Right atrium auricular region (tissue), 2 donors: ENCODE measurements at places on chromosomes 2 and 18. TPM values are rescaled to one million over a fixed set of nuclear protein-coding genes. Genes with fewer than 3 reads are reported as not detected.

Gene TUBA3E
- total RNA-seq, result 9.5 TPM

- H3K4me1 ChIP-seq, result no peaks in the 10 kb centered on the region
- no peak for DNase-seq
- no peaks in the 10 kb centered on the region for H3K27me3 ChIP-seq
- no peaks in the 10 kb centered on the region for H3K36me3 ChIP-seq
- H3K4me3 ChIP-seq, result no peak overlapping the region
Measured at GRCh38 chr2:162063281-162063680, 10.7 kb downstream of the DPP4 start.

DNA sequence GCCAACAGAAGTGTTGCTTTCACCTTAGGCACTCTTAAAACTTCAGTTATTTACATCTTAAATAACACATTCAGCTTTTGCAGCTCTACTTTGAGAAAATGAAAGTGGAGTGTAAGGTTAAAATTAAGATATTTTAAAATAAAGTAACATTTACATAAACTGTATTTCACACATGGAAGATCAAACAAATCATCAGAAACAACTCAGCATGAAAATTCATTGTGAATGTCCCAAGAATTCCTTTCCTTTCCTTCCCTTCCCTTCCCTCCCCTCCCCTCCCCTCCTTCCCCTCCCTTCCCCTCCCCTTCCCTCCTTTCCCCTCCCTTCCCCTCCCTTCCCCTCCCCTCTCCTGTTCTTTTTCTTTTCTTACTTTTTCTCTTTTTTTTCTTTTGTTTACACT lies 238.0 kb upstream of the DOK6 start:
- peaks cover 4% of the 10 kb centered on the region for H3K4me1 ChIP-seq
- no peak overlapping the region for H3K27ac ChIP-seq
- H3K27me3 ChIP-seq, result no peaks in the 10 kb centered on the region
- H3K4me3 ChIP-seq, result no peak overlapping the region
- DNase-seq, result no peak

DNA sequence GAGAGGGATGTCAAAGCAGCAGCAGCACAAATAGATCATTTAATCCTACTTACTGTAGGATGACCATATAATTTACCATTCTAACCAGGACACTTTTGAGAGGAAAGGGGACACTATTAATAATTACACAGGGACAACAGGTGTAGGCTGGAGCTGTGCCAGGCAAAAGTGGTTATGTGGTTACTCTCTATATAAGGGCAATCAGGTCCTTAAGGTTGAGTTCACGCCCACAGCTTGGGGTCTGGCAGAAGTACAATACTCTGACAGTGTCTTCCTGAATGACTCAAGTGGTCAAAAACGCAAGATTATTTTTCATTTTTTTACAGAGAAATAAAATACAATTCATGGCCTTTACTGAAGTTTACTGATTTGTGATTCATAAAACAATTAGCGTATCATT lies 2.8 kb downstream of the PREPL start:
- H3K27me3 ChIP-seq, result no peaks in the 10 kb centered on the region
- H3K36me3 ChIP-seq, result no peaks in the 10 kb centered on the region
- peaks cover 39% of the 10 kb centered on the region for H3K4me1 ChIP-seq
- peak overlapping the region; percentile 41 for H3K27ac ChIP-seq
- DNase-seq, result no peak
- no peak overlapping the region for H3K4me3 ChIP-seq

GRCh38 chr2:83900862-83901261 lies 558.2 kb downstream of the SUCLG1 start:
- no peaks in the 10 kb centered on the region for H3K36me3 ChIP-seq
- no peak overlapping the region for H3K4me3 ChIP-seq
- DNase-seq, result no peak
- H3K4me1 ChIP-seq, result no peaks in the 10 kb centered on the region
- H3K27me3 ChIP-seq, result no peaks in the 10 kb centered on the region

GRCh38 chr18:59961070-59961469 lies 61.3 kb downstream of the PMAIP1 start:
- H3K4me1 ChIP-seq, result no peaks in the 10 kb centered on the region
- no peak overlapping the region for H3K27ac ChIP-seq
- no peak for DNase-seq
- H3K4me3 ChIP-seq, result no peak overlapping the region

Gene HOXD3
- not detected for total RNA-seq

DNA sequence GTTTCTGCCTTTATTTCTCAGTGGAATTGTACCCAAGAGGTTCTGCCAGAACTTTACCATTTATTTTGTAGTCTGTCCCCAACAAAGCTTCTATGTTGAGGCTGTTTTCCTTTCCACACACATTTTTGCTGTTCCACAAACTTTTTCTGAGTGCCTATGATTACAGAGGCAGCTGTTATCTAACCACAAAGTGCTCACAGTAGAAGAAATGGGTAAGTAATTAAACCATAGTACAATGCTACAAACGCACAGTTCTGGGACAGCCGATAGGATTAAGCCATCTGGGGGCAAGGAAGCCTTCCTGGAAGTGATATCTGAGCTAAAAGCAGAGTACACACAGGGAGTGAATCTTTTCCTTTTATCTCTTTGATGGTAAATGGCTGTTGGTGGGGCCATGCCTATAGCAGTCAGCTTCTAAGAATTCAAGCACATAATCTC lies 3.9 kb upstream of the MGAT4A start:
- no peaks in the 10 kb centered on the region for H3K36me3 ChIP-seq
- no peak overlapping the region for H3K27ac ChIP-seq
- DNase-seq, result no peak
- H3K27me3 ChIP-seq, result no peaks in the 10 kb centered on the region
- H3K4me3 ChIP-seq, result no peak overlapping the region
- H3K4me1 ChIP-seq, result no peaks in the 10 kb centered on the region

Gene CD8B2
- not detected for total RNA-seq

DNA sequence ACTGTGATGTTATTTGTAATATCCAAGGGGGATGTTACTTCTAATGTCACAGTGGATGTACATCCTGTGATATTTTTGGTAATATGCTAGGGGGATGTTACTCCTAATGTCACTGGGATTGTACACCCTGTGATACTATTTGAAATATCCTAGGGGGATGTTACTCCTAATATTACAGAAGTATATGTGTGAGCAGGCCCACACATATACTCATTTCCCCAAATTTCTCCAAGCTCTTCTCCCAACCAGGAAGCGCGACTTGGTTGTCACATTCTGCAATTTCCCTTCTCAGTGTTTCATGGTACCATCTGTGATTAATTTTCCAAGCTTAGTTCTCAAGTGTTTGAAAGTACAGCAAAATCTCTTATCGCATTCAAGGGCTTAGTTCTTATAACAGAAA lies 29.5 kb upstream of the CHN1 start:
- no peaks in the 10 kb centered on the region for H3K36me3 ChIP-seq
- no peak overlapping the region for H3K27ac ChIP-seq
- H3K4me1 ChIP-seq, result peaks cover 9% of the 10 kb centered on the region
- no peak overlapping the region for H3K4me3 ChIP-seq

GRCh38 chr2:9093324-9093723 lies 89.8 kb upstream of the MBOAT2 start:
- H3K27me3 ChIP-seq, result no peaks in the 10 kb centered on the region
- peaks cover 23% of the 10 kb centered on the region for H3K4me1 ChIP-seq
- no peak overlapping the region for H3K27ac ChIP-seq
- H3K36me3 ChIP-seq, result no peaks in the 10 kb centered on the region

DNA sequence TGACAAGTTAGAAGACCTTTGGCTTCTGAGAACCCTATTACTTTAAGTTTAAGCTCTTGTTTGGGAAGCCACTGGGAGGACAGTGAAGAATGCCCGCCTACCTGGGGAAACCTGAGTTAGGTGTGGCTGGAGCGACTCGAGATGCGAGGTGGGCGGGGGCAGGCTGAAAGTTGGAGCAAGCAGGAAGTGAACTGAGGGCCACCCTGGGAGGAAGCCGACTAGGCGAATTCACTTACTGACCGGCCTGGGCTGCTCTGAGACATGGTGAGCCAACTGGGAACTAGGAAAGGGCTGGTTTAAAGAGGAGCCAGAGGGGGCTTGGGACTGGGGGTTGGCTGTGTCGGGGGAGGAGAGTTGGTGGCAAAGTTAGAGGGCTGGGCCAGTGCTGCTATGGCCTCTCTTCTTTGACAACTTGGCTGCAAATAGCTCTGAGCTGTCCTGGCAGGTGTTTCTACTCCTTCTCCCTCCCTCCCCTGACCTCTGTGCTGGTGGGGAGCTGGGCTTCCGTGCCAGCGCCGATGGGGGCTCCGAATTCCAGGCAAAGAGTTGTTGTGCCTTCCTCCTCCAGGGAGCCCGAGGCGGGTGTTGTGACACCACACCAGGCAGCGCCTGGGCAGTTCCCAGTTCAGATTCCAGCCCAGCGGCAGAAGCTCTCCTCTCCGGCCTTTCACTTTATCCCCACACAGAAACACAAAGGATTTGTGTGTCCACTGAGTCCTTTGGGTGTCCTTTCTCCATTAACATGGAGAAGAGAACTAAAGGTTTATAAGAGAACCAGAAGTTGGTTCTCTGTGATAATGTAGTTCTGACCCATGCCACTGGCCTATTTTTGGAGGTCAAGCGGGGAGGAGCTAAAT lies at the start of gene VAMP8:
TSS of gene VAMP8 (plus strand) at position 201 of the 857 bp plus-strand sequence. CDS start at position 262, 61 bp downstream.
- DNase-seq, result no peak
- H3K27ac ChIP-seq, result peak within 1 kb of the TSS; percentile 80
- no peaks in the 10 kb centered on the region for H3K27me3 ChIP-seq
- H3K36me3 ChIP-seq, result no peaks in the 10 kb centered on the region
- H3K4me3 ChIP-seq, result no peak within 1 kb of the TSS

GRCh38 chr2:3001615-3002560 lies 375.7 kb downstream of the EIPR1 start:
- no peaks in the 10 kb centered on the region for H3K27me3 ChIP-seq
- DNase-seq, result no peak
- no peak overlapping the region for H3K4me3 ChIP-seq
- no peak overlapping the region for H3K27ac ChIP-seq
- H3K4me1 ChIP-seq, result no peaks in the 10 kb centered on the region

- no peak overlapping the region for H3K4me3 ChIP-seq
- H3K27ac ChIP-seq, result no peak overlapping the region
- H3K4me1 ChIP-seq, result peaks cover 10% of the 10 kb centered on the region
Measured at GRCh38 chr2:178530131-178530530, 49.9 kb downstream of the PLEKHA3 start.

GRCh38 chr2:236947294-236947693 lies 138.4 kb upstream of the COPS8 start:
- H3K36me3 ChIP-seq, result no peaks in the 10 kb centered on the region
- H3K27ac ChIP-seq, result no peak overlapping the region

GRCh38 chr18:12038082-12038638 lies 55.5 kb upstream of the ANKRD62 start:
- H3K4me3 ChIP-seq, result peak overlapping the region; percentile 54
- no peaks in the 10 kb centered on the region for H3K36me3 ChIP-seq
- H3K27ac ChIP-seq, result peak overlapping the region; percentile 65
- H3K4me1 ChIP-seq, result peaks cover 11% of the 10 kb centered on the region
- DNase-seq, result peak; percentile 62

DNA sequence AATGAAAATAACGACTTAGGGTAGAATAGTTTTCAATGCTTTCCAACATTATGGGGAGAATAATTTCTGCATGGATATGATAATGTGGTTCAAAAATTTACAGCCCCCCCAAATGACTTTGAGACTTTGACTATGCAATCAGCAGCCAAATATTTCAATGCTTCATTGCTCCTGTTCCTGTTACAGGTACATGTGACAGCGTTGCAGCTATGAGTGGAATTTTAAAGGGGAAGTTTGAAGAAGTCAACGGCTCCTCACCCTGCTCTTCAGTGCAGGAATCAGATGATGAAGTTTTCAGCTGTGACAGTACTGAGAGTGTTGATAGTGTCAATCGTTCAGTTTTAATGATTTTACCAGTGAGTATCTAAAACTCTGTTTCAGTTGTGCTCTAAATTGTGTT lies 25.1 kb downstream of the CSRNP3 start:
- H3K27me3 ChIP-seq, result no peaks in the 10 kb centered on the region
- no peaks in the 10 kb centered on the region for H3K36me3 ChIP-seq
- H3K27ac ChIP-seq, result no peak overlapping the region
